Esophagus squamous epithelium (tissue), 5 donors: ENCODE measurements at places on chromosomes 11 and 22. TPM values are rescaled to one million over a fixed set of nuclear protein-coding genes. Genes with fewer than 3 reads are reported as not detected.

DNA sequence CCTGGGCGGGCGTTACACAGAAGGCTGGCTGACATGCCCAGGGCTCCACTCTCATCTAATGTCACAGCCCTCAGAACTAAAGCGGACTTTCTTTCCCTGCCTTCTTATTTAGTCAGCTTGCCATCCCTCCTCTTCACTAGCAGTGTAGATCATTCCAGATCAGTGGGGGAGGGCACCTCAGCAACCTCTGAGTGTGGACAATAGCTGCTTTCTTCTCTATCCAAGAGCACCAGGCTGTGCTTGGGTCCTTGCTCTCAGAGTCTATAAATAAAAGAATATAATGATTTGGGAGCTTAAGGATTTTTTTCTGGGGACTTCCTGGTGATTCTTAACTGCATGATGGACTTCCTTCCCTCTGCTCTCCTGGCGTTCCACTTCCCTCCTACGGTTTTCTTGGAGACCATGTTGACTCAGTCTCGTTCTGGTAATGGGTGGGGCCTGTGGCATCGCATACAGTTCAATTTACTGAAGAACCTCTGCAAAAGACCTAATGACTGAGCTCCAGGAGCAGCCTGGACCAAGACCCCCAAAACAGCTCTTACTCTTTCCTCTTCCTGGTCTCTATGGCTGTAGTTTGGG, 2.9 kb upstream of the HMBS start:
- peaks cover 13% of the 10 kb centered on the region for H3K4me1 ChIP-seq
- no peak overlapping the region for H3K4me3 ChIP-seq
- H3K27ac ChIP-seq, result no peak overlapping the region
- no peaks in the 10 kb centered on the region for H3K27me3 ChIP-seq

DNA sequence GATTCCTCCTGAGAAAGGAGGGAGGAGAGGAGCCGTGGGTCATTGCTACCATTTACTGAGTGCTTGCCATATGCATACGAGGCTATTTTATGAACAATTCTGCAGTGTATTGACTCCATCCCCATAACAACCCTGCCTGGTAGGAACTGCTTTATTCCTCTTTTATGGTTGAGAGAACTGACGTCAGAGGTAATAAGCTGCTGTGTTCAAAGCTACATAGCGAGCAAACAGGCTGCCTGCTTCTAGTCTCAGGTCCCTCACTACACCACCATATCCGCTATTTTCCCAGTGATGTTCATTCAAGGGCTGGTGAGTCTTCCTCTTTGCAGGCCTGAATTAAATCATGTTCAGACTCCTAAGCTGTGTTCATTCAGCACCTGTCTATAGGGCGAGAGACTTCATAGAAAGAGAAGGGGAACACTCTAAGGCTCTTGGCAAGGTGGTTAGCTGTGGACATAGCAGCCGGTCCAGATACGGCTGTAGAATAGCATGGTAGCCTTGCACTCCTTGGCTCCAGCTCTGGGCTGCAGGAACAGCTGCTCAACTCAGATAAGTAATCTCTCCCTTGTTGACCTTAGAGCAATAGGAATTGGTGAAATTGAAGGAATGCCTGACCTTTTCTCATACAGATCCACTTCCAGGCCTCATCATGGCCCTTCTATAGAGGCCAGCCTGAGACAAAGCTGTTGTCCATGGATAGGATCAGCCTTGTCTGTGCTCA, 82.6 kb downstream of the MICAL2 start:
- no peaks in the 10 kb centered on the region for H3K4me1 ChIP-seq
- DNase-seq, result no peak
- H3K27me3 ChIP-seq, result no peaks in the 10 kb centered on the region
- no peaks in the 10 kb centered on the region for H3K36me3 ChIP-seq
- no peak overlapping the region for H3K4me3 ChIP-seq

ROBO4 gene
- total RNA-seq, result 11.9 TPM

TRIM68 gene
- total RNA-seq, result 12.1 TPM

SYCE3 gene
- not detected for total RNA-seq

DNA sequence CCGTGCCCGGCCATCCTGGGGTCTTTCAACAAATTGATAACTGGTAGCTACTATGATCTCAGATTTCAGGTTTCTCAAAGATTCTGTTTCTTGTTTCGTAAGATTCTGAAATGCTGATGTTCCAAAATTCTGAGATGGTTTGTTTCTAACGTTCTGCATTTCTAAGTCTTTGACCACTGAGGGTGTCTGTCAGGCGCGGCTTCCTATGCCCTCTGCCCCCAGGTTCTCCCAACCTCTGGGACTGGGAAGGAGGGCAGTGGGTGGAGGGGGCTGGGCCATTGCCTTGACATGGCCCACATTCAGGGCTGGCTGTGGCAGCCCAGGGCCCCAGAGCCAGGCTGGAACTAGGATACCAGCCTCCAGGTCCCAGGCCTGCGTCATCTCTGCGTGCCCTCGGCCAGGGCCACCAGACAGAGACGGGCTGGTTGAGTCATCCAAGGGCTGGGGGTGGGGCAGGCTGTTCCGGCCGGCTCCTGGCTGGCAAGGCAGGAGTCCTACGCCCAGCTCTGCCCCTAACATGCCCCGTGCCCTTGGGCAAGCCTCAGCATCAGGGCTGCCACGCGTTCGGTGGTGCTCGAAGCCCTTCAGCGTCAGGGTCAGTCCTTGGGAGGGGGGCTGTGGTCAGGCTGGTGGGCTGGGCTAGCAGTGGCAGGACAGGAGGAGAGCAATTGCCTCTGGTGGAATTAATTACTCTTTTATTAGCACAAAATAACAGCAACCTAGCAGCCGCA, 5.2 kb downstream of the TMEM134 start:
- peak overlapping the region; percentile 96 for H3K27ac ChIP-seq
- no peak for DNase-seq
- H3K36me3 ChIP-seq, result no peaks in the 10 kb centered on the region
- H3K27me3 ChIP-seq, result no peaks in the 10 kb centered on the region
- peak overlapping the region; percentile 50 for H3K4me3 ChIP-seq

SPDYC gene
- not detected for total RNA-seq

DNA sequence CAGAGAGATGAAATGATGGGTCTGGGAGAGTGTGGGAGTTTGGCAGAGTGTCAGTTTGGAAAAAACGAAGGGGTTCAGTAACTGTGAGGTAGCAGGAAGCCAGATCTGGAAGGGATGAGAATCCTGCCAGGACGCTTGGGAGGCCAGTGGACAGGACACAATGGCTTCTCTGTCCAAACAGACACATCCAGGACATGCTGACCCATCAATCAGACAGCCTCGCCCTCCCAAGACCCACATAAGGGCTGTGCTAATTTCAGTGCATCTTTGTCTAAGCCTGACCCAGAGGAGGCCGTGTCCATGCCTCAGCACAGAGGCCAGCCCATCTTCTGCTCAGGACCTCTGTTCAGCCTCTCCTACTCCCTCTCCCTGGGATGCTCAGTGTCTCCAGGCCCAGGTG, 576.5 kb upstream of the B3GAT1 start:
- no peak overlapping the region for H3K27ac ChIP-seq
- H3K4me1 ChIP-seq, result no peaks in the 10 kb centered on the region
- no peaks in the 10 kb centered on the region for H3K36me3 ChIP-seq
- H3K27me3 ChIP-seq, result no peaks in the 10 kb centered on the region

DNA sequence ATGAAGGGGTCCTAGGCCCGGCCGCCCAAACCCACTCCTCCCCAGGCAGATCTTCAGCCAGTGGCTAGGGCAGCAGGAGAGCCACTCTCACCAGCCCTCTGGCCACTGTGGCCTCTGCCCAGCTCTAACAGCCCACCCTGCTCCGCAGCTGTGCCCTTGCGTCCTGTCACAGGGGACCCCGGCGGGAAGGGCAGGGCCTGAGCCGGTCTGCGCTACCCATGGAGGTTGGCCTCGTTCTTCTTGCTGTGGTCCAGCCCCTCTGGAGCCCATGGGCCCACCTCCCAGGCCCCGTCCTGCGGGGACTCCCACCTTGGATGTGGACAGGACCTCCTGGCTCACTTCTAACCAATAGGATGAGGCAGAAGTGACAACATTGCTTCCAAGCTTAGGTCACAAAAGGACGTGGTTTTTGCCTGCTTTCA, 38.3 kb upstream of the TH start:
- H3K27ac ChIP-seq, result no peak overlapping the region
- no peak overlapping the region for H3K4me3 ChIP-seq
- peaks cover 28% of the 10 kb centered on the region for H3K4me1 ChIP-seq
- DNase-seq, result no peak
- H3K36me3 ChIP-seq, result no peaks in the 10 kb centered on the region
- no peaks in the 10 kb centered on the region for H3K27me3 ChIP-seq

DNA sequence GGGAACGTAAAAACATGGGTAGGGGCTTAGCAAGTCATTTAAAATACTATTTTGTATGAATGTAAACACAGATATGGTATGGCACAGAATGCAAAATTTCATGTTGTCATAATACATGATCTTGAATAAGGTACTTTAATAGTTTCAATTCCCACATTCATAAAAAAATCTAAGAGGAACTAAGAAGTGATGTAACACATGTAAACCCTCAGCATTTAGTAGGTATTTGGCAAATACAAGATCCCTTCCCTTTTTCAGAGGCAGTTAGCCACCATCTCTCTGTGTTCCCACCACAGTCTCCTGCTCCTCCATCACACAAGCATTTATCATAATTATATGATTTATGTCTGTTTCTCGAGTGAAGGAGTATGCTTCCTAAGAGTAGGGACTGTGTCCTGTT, 251.8 kb downstream of the TENM4 start:
- no peaks in the 10 kb centered on the region for H3K4me1 ChIP-seq
- H3K4me3 ChIP-seq, result no peak overlapping the region
- no peaks in the 10 kb centered on the region for H3K36me3 ChIP-seq
- H3K27ac ChIP-seq, result no peak overlapping the region
- H3K27me3 ChIP-seq, result no peaks in the 10 kb centered on the region

- no peaks in the 10 kb centered on the region for H3K27me3 ChIP-seq
- H3K36me3 ChIP-seq, result no peaks in the 10 kb centered on the region
- no peak overlapping the region for H3K4me3 ChIP-seq
- H3K4me1 ChIP-seq, result peaks cover 12% of the 10 kb centered on the region
- H3K27ac ChIP-seq, result no peak overlapping the region
- DNase-seq, result no peak
Observed at GRCh38 chr11:109306322-109306721, 115.7 kb upstream of the C11orf87 start.

C11orf21 gene
- 0.76 TPM for total RNA-seq

UBQLNL gene
- total RNA-seq, result not detected

- H3K27me3 ChIP-seq, result no peaks in the 10 kb centered on the region
- H3K36me3 ChIP-seq, result no peaks in the 10 kb centered on the region
- no peak overlapping the region for H3K4me3 ChIP-seq
Observed at GRCh38 chr11:126607374-126607773, 251.9 kb downstream of the ST3GAL4 start.

RTN4RL2 gene
- 0.66 TPM for total RNA-seq

GRCh38 chr22:27800250-27801201, 1.0 kb downstream of the MN1 start:
- H3K4me1 ChIP-seq, result peaks cover 81% of the 10 kb centered on the region
- no peak for DNase-seq
- peak overlapping the region; percentile 89 for H3K27ac ChIP-seq

DNA sequence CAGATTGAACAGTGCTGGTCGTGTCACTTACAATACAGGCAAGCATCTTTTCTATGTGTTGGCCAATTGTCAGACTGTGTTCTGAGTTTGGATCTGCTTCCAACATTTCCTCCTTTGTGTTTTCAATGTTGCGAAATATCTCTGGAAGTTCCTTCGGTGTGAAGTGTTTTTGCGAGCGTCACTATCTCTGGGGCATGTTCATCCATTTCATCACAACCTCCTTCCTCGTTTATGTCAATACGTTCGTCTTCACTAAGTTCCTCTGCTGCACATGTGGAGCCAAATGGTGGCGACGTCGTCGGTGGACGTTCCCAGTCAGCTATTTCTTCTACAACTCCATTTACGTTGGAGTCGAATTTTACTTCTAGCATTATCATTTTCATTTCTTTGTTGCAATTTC, 100.2 kb upstream of the LMO1 start:
- no peak overlapping the region for H3K27ac ChIP-seq
- DNase-seq, result no peak
- H3K36me3 ChIP-seq, result no peaks in the 10 kb centered on the region
- H3K4me3 ChIP-seq, result no peak overlapping the region
- H3K4me1 ChIP-seq, result no peaks in the 10 kb centered on the region
